ENCODE measurements at places on chromosomes 7 and 10.
A peak's percentile ranks its signal among the peaks of the same experiment; 100 is the strongest.

- DNase-seq = peak; percentile 17
Measured at GRCh38 chr10:16950656-16951601, 133.7 kb upstream of the RSU1 start.

DNA sequence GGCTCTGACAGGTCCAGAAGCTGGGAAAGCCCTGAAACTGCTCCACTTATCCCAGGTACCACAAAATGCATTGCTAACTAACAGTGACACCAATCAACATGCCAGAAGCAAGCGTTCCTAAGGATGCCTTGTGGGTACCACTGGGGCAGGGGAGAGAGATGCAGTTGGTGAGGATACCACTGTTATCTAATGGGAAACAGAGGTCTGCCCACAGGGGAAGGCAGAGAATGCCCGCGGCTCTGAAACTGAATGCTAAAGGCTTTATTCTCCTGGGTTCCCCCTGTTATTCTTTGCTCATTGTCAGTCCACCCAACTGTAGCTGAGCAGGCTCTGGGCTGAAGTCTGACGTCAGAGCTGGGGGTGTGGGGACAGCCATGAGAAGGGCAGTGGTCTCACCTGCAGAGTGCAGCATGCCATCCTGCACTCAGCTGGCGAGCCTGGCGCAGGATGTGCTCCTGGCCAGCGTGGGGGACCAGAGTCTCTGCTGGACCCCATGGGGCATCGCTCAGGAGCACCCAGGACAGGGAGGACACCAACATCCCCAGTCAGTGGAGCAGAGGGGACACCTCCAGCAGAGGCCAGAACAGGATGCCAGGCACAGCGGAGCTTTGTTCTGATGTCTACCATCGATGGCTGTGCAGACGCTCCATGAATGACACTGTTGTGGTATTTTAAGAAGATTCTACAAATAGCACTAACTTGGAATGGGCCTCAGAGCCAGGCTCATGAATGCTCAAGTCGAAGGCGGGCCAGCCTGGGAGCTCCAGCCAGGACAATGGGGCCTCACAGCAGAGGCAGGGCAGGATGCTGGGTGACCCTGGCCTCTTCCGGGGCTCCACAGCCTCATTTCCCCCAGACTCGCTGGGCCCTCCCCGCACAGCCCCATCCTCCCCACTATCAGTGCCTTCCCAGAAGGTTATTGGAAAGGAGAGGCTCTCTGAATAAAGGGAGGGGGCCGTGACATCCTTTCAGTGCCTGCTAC is 95.8 kb downstream of the ARHGAP22 start:
- no peak for DNase-seq

- no peak for DNase-seq
Measured at GRCh38 chr10:83931669-83932068, 207.6 kb upstream of the GHITM start.

DNA sequence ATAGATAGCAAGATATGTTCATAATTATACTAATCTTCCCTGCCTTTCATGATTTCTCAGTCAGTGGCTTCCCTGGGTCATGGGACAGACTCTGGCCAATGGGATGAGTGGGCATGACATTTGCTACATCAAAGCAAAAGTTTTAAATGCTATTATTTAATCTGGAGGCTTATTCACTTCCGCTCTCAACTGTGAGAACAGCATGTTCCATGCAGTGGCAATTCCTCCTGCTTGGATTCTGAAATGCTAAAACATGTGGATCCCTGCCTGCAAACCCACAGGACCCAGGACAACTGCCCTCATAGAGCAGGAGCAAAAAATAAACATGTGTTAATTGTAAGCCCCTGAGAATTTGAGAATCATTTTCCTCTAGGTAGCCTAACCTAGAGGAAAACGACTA is 1412.4 kb upstream of the CELF2 start:
- DNase-seq = no peak

- DNase-seq = no peak
Measured at GRCh38 chr10:85810674-85811073, 555.9 kb downstream of the GRID1 start.

- DNase-seq = peak; percentile 86
Measured at GRCh38 chr7:127885843-127886242, 145.4 kb downstream of the LRRC4 start.

Measured in DMS 273 treated with DMSO at 0.1 percent for 48 hours (cell line).